ENCODE measurements at places on chromosomes 16 and 17.

DNA sequence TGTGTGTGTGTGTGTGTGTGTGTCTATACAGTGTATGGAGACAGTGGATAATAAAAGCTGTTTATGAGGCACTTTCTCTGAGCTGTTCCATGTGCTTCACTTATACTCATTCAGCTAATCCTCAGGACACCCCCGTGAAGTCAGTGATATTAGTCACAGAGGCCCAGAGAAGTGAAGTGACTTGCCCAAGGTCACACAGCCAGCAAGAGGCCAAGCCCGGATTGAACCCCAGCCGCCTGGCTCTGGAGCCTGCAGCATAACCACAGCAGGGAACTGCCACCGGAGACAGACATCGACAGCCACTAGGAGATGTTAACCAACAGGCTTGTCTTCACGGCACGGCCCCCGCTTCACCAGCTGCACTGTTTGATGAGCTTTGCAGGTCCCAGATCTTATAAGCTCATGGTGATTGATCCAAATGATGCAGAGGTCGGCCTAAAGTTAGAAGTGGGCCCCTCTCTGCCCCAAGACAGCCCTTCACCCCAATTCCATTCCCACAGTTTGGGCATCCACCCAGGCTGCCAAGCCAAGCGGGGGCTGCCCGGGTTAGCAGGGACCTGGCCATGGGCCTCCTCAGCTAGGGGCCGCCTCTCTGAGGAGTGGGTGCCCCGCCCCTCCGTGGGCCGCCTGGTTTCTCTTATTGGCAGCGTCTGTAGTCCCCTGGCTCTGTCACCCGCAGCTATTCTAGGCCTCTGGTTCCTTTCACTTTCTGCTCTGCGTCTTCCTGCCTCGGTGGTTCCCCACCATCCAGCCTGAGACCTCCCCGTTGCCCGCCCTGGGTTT lies 30.9 kb downstream of the SOCS1 start:
- DNase-seq, result no peak

DNA sequence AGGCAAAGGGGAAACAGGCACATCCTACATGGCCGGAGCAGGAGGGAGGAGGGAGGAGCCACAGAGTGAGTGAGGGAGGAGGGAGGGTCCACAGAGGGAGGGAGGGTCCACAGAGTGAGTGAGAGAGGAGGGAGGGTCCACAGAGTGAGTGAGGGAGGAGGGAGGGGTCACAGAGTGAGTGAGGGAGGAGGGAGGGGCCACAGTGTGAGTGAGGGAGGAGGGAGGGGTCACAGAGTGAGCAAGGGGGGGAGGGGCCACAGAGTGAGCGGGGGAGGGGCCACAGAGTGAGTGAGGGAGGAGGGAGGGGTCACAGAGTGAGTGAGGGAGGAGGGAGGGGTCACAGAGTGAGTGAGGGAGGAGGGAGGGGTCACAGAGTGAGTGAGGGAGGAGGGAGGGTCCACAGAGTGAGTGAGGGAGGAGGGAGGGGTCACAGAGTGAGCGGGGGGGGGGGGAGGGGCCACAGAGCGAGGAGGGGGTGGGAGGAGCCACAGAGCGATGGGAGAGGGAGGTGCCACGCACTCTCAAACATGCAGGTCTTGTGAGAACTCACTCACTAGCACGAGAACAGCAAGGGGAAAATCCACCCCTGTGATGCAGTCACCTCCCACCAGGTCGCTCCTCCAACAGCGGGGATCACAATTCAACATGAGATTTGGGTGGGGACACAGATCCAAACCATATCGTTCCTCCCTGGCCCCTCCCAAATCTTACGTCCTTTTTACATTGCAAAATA lies 24.3 kb upstream of the CDH15 start:
- no peak for DNase-seq

- no peak for DNase-seq
These were observed 43.8 kb downstream of the PSME3IP1 start for GRCh38 chr16:57141822-57142631.

DNA sequence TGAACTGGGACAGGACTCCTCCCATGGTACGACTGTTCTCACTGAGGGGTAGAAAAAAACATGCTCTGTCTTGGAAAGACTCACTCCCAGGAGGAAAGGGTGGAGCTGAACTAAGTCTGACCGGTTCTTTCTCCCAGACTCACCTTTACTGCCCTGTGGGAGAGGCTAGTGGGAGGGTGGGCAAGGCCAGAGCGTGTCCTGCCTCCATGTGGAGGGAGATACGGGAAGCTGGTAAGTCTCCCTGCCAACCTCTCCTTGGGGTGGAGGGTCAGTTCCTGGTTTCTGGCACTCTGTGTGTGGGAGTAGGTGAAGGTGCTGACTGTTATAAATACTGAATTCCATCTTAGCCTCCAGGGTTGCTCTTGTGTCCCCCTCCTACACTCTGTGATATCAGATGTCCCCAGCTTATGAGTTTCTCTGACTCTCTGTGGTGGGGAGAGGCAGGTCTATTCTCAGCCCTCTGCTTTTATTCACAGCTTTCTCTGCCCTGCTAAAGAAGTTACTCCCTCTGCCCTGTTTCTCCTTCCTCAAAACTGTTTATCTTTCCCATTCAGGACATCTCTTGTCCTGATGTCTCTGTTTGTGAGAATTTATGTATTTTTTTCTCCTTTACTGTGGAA lies 26.9 kb upstream of the FAM20A start:
- DNase-seq, result no peak

DNA sequence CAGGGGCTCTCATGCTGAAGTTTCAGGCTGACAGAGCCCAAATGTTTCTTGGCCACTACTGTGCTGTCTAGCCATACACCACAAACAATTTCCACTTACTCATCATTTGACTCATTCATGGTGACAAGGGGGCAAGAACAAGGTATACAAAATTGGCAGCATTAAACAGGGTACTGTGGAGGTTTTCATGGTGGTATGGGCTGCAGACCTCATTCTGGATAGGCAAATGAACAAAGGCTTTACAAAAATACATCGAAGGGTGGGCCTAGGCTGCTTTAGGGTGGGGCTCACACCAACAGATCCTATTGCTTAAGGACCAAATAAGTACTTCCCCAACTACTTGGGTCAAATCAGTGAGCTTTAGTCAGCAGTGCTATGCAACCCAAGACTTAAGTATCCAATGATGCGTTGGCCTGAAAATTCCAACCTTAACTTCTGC lies 53.0 kb downstream of the N4BP1 start:
- no peak for DNase-seq

- no peak for DNase-seq
These were observed 10.1 kb upstream of the KRT28 start for GRCh38 chr17:40809721-40810421.

DNA sequence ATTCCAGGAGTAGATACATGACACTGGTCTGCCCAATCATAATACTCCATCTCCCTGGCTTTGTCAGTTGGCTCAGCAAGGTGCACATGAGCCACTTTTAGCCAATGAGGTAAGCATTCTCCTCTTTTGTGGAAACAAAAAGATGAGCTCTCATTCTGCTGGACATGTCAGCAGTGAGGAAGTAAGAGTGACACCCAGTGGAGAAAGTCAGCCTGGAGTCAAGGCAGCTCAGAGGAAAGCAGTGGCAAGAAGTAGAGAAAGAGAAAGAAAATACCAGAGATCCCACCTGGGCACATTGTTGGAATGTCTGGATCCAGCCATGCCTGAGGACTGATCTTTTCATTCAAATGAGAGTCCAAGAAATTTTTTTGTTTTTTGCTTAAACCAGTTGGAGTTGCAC lies 496.9 kb upstream of the C16orf82 start:
- peak; percentile 4 for DNase-seq

- DNase-seq, result no peak
These were observed 6.5 kb downstream of the ZNF629 start for GRCh38 chr16:30780549-30780948.

DNA sequence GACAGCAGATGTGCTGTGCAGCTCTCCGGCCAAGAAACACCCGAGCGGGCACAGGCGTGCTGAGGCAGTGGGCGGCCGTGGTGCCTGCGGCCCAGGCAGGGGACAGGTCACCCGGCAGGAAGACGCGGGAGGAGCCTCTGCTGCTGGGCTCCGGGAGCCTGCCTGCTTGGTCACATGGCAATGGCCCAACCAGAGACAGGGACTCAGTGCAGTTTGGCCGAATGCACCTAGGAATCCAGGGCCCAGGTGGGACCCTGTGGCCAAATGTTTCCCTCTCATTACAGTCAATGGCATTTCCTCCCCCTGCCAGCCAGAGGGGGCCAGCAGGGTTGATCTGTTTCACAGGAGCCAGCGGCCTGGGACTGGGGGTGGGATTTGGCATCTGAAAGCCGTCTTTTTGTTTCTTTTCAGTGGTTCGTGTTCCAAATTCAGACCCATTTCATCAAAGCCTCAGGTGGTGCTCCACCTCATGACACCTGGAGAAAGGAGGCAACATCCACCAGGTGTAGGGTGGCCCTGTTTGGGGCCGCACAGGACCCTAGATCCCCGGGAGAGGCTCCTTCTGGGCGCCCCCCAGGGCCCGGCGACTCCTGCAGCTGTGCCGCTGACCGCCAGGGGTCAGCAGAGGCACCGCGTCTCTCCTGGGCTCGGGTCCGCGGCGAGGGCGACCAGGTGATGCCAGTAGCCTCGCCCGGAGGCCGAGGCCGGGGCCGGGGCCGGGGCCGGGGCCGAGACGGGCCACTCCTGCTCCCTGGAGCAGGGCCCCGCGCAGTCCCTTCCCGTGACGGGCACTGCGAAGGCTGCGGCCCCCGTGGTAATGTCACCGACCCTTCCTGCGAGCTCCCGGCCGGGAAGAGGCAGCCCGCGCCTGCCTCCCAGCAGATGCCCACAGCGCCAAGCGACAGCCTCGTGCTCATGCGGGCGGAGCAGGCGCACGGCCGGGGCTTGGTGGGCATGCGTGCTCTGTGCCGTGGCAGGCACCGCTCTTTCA lies 118.5 kb downstream of the C16orf78 start:
- DNase-seq, result peak; percentile 74

DNA sequence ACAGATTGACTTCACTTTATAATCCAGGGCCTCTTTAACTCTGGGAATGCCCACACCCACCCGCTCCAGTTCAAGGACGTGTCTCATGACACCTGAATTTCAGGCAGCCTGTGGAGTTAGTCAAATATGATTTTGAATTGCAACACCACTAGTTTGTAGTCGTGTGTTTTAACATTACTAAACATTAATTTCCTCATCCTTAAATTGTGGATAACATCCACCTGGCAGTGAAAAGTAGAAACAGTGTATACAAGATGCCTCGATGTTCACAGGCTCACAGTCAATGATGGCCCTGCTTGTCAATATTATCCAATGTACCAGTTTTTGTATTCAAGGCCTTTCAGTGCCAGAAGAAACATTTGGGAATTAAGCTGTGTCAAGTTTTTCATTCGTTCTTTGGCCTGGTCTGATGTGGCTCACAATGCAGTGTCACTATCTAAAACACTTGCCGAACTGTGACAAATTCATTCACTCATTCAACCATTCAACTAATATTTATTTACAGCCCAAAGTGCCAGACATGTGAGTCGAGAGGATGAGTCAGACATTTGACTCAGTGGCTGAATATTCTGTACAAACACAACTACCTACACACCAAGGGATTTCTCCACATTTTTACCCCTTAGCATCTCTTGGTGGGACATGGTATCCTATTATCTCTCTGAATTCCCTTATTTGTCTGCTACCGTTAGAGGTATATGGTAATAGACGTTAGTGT lies 1.4 kb downstream of the MEIOB start:
- no peak for DNase-seq

DNA sequence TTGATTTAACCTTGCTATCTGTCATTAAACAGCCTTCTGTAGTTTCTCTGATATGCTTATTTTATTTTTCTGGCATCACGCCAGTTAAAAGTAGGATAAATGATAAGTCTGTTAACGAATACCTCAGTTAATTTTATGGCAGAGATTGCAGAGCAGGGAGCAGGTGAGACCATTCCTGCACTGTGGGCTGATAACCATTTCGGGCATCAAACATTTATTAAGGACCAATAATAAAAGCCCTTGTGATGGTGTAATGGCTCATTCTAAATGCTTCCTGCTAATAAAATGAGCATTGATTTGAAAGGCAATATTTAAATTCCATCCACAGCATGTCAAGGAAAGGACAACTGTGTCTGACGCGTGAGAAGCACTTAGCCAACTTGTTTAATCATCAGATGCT lies 94.1 kb downstream of the ASIC2 start:
- DNase-seq, result no peak

DNA sequence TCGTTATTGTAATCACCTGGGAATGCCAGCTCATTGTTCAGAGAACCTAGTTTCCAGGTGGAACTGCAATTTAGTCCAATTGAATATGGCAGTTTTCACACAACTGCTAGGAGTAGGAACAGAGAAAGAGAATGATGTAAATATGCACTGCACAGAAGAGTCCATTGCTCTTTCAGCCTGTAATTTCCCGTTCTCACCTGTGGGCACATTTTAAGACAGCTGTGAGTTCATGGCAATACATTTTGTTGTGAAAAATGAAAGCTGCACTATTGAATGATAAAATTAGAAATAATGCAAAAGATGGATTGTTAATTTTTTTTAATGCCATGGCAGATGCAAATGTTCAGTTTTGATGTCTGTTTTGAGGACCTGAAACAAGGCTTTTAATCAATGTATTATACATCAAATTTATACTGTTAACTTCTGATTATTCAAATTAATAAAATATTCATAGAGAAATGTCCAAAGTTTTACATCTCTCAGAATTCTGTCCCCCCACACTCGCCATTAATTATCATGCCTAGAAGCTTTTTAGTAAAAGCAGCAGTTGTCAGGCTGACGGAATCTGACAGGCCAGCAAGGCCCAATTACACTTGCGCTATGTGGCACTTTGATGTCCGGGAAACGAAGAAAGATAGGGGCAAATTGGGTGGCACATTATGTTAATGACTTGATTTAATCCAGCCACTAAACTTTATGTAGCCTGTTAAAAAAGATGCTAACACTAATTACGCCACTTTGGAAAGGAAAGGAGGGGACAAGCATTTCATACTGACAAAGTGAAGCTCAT lies 72.2 kb downstream of the RPGRIP1L start:
- DNase-seq, result no peak

GRCh38 chr16:59385959-59386358 lies 651.8 kb upstream of the GOT2 start:
- no peak for DNase-seq

DNA sequence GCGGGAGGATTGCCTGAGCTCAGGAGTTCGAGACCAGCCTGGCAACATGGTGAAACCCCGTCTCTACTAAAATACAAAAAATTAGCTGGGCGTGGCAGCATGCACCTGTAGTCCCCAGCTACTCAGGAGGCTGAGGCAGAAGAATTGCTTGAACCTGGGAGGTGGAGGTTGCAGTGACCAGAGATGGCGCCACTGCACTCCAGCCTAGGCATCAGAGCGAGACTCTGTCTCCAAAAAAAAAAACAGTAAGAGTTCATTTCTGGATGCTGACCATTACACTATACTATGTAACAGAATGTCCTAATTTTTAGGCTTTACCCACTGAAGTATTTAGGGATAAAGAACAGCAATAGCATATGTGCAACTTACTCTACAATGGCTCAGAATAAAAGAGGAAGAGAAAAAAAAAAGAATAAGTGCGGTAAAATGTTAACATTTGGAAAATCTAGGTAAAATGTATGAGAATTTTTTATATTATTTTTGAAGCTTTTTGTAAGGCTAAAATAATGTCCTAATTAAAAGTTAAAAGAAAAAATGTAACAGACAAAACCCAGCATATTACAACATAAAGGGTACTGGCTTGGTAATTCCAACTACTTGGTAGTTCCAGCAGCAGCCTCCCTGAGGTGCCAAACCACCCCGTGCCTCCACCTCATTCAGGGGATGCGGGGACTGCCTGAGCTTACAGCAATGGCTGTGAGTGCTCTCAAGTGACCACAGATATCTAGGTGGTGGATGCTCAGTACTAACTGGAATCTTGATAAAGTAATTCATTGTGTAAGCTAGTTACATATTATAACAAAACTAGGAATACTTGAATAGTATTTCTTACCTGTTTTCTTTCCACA lies 10.9 kb downstream of the COPS3 start:
- no peak for DNase-seq

GRCh38 chr17:3658784-3659449 lies 9.5 kb downstream of the TAX1BP3 start:
- DNase-seq, result no peak

GRCh38 chr16:49057391-49057790 lies 224.2 kb downstream of the CBLN1 start:
- no peak for DNase-seq

Measured in NCI-H2171 treated with DMSO at 0.1 percent for 48 hours (cell line).